ENCODE measurements at places on chromosomes 5 and 9.

GRCh38 chr5:179258922-179259730 lies 86.1 kb downstream of the ADAMTS2 start:
- DNase-seq: no peak

- DNase-seq: no peak
Measured at GRCh38 chr9:137308057-137308619, 6.1 kb upstream of the NRARP start.

DNA sequence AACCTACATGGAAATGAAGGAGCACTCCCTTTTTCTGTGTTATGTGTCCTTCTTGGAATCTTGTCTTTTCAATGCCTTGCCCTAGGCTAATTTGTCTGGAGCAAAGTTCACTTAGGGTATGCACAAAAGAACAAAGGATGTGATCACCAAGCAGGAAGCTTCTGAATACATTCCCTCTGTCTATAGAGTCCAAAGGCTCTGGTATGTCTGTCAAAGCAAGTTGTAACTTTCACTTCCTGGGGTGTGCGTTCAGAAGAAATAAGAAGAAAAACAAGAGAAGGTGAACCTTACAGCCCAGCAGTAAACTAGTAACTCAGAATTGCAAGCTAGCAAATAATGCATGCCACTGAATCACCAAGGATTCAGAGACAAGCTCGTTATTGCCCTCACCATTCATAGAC lies 31.7 kb upstream of the CDH6 start:
- DNase-seq: no peak

DNA sequence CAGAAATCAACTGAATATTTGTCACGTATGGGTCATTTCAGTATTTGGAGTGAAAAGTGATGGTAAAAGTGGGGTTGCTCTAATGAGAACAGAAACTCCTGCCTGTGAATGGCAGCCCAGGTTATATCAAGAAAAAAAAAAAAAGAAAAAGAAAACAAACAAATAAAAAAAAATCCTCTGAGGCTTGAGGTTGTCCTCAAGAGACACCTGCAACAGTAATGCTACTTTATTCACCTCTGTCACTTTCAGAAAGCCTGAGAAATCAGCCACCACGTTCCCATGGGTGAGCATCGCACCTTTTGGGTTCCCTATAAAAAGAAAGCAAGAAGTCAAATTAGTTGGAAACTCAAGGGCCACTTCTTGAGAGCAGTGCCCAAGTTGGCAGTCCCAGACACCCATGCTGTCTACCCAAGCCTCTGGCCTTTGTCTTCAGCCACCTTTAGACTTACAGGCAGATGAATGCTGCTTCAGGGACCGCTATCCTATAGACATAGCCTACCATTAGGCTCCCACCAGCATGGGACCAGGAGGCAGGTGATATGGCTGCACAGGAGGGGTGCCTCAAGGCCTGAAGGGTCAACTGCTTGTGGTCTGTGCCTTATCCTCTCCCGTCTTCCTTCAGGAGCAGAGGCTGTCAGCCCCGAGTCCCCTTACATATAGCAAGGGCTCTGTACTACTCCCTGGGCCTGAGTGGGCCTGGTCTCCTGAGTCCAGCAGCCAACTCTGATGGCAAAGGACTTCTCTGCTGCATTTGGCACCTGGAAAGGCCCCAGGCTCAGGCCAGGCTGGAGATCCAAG lies 31.1 kb upstream of the MEIKIN start:
- no peak for DNase-seq

GRCh38 chr5:97618721-97619120 lies 435.7 kb upstream of the RIOK2 start:
- no peak for DNase-seq

DNA sequence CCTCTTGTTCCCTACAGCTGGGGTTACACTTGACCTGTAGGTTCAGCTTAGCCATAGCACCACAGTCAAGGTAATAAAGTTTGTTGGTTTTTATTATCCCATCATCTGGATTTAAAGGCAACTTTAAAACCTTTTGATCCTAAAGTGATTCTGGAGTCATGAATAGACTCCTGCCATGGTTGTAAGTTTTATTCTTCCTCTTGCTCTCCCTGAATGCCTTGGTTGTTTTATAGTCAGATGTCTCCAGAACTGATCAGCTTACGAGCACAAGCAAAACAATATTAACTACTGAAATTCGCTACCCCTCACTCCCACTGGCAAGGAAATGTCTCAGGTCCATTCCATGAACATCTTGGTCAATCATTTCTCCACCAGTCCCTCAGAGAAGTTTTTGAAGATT lies 1328.6 kb downstream of the PTPRD start:
- no peak for DNase-seq

DNA sequence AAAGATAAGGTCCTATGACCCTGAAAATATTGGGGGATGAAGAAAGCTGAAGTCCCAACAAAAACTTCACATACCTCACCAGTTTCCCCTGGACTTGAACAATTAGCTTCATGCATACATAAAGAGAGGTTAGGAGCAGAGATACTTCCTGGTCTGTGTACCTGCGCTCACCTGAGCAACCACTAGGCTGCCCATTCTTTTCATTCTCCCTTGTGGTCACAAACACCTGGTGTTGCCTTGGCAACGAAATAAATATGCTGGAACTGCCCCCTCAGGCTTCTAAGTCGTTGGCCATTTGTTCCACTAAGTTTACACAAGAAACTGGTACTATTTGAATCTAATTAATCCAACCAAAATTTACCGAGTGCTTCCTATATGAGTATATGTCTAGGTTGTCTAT lies 18.1 kb downstream of the OTP start:
- no peak for DNase-seq

DNA sequence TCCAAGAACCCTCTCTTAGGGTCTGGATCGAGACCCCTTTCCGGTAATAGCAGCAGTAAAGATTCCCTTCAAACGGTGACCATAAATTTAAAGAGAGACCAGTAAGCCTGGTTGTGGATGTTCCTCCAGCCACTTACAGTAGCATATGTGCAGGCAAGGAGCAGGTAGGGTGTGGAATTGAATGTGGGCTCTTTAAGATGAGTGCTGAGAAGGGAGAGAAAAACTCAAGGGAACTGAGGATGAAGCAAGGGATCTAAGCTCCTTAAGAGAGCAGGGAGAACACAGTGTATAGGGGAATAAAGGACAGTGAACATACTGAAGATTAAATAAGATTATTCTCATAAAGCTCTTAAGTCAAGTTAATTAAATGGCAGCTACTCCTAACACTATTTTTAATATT lies 51.3 kb downstream of the DPYSL3 start:
- no peak for DNase-seq

DNA sequence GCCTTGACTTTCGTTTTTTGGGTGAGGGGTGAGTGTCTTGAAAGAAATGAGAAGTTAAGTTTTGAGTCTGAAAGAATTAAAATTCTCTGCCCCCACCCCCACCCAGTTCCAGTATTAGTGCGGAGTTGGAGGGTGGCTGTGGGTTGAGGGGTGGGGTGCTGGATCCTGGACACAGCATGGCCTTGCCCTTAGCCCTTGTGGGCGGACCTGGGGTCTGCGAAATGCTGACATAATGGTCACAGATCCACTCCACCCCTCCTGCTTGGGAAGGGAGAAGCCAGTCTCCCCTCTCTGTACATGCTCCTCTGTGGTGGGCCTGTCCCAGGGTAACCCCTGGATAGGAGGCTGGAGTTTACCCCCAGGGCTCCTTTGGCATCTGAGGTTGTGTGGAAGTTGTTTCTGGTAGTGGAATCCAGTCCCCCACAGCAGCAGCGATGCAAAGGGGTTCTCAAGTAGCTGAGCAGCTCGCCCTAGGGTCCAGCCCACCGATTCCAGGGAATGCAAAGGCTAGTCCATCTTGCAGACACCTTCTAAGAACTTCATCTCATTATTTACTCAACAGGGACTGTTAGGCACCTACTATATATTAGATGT lies 42.8 kb upstream of the TCF7 start:
- no peak for DNase-seq

GRCh38 chr5:42760426-42760825 lies 3.8 kb downstream of the CCDC152 start:
- no peak for DNase-seq

DNA sequence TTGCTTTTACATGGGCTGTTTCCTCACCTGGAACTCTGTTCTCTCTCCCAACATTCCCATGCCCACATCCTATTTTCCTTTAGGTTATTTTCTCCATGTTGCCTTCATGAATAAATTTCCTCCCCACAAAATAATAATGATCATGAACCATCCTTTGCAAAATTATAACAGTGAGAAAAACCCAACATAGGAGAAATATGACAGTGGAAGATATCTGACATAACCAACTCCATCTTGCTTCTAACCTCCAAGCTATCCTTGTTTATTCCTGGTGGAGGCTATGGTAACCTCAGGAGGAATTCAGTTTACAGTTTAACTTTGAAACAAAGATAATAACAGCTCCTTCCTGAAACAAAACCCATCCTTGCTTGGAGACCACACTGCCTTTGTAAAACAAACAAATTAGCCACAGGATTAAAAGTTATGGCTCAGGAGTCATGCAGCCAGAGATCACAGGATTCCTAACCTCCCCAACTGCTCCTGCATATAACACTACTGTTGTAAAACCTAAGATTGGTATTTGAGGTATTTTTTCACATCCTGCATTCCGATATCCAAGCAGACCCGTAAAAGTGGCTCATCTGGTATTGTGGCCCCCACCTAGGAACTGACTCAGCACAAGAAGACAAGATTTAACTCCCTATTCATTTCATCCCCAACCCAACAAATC lies 212.4 kb downstream of the TRIM32 start:
- no peak for DNase-seq

DNA sequence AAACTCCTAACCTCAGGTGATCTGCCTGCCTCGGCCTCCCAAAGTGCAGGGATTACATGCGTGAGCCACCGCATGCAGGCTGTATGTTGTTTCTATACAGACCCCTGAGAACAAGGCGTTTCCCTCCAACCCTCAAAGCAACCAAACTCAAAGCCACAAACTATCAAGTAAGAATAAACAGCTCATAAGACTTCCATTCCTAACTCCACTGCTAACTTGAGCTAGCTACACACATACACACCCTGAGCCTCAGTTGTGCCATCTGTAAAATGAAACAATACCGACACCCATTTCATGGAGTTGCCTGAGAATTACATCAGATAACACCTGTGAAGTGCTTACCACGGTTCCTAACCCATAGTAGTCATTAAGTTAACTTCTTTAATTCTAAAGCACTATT lies 70.8 kb downstream of the SERINC5 start:
- DNase-seq: no peak

DNA sequence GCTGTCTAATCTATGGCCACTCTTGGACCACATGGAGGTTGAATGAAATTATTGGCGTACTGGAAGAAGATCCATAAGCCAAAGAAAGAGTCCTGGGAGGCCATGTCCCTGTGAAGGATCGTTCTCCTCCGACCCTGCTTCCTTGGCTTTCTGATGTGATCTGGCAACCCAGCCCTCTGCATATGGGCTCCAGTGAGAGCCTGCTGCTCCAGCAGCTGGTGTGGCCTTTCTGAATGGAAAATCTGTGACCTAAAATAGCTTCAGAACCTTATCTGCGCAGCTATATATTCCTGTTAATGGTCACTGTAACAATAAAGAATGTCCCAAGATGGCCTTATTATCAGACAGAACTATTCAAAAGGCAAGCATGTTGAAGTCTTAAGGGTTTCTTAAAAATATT lies 40.2 kb upstream of the PHF2 start:
- no peak for DNase-seq

All from T-helper 17 cell (primary cell).